LHCN-M2 (cell line): ENCODE measurements at places on chromosomes 12 and 14. TPM values are rescaled to one million over a fixed set of nuclear protein-coding genes. Genes with fewer than 3 reads are reported as not detected.

HOTAIR gene
- 3.3 and 7.0 TPM in 2 replicates for total RNA-seq

ACOT6 gene
- not detected in 2 replicates for total RNA-seq

SOX5 gene
- 0.19 and 2.4 TPM in 2 replicates for total RNA-seq

SYNDIG1L gene
- not detected in 2 replicates for total RNA-seq

BICD1 gene
- total RNA-seq, result 6.2 and 6.6 TPM in 2 replicates

YARS2 gene
- total RNA-seq, result 27.2 and 31.8 TPM in 2 replicates

TAS2R46 gene
- 0.11 and 0.13 TPM in 2 replicates for total RNA-seq

TMBIM6 gene
- 413 and 429 TPM in 2 replicates for total RNA-seq

OTOGL gene
- total RNA-seq, result 0.19 and 0.34 TPM in 2 replicates
